ENCODE measurements at places on chromosomes 4 and X. TPM values are rescaled to one million over a fixed set of nuclear protein-coding genes. Genes with fewer than 3 reads are reported as not detected.

DNA sequence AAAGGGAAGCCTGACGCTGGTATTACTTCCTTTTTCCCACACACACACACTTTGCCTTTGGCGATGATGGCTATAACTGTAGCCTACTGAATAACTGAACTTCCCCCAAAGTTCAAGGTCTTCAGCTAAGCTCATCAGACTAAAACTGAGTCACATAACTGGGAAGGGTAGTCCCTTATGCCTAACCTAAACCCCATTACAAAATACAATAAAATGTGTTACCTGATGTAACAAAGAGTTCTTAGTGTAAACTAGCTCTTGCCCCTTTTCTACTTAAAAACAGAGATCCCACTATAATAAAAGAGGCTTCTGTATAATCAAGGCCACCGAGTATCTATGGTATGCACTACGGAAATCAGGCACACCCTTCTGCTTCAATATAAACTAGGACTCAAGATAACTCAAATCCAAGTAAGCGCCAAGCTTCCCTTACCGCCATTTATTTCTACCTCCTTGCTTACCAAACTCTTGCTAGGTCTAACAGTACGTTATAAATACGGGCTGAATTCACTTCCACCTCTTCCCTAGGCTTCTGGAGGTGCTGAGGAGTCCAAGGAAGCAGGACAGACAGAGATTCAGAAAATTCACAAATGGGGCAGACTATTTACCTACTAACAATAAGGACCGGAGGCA, 2.4 kb downstream of the OTUD4 start:
- DNase-seq: peak; percentile 89

- DNase-seq: peak; percentile 16
Measured at GRCh38 chr4:149896432-149896831, 80.8 kb upstream of the IQCM start.

- no peak for DNase-seq
Measured at GRCh38 chr4:102308032-102308799, 37.1 kb downstream of the SLC39A8 start.

DNA sequence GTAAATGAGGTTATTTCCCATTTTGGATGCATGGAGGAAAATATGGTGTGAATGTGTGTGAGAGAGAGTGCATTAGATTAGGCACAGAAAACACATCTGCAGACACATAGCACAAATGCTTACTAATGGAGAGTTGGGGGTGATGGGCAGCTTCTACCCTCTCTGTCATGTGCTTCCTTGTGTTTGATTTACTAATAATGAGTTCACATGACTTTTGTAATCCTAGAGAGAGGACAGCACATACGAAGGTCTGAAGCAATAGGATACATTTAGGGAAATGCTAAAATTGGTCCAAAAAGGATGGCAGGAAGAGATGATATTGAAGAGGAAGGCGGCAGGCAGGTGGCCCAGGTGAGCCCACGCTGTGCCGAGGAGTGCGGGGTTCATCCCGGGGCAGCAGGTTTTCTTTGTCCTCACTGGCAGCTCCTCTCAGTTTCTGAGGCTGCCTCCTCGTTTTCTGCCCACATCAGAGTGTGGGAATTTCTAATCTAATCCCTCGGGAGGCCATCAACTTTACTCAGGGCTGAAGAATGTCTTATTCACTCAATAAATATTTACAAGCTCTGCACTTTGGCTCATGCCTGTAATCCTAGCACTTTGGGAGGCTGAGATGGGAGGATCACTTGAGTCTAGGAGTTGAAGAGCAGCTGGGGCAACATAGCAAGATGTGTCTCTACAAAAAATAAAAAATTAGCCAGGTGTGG, 15.9 kb upstream of the MAP9 start:
- DNase-seq: no peak

GRCh38 chrX:8284131-8284530, 113.1 kb upstream of the VCX2 start:
- DNase-seq: peak; percentile 2

GRCh38 chr4:153221783-153222706, 17.8 kb downstream of the TRIM2 start:
- peak; percentile 82 for DNase-seq

DNA sequence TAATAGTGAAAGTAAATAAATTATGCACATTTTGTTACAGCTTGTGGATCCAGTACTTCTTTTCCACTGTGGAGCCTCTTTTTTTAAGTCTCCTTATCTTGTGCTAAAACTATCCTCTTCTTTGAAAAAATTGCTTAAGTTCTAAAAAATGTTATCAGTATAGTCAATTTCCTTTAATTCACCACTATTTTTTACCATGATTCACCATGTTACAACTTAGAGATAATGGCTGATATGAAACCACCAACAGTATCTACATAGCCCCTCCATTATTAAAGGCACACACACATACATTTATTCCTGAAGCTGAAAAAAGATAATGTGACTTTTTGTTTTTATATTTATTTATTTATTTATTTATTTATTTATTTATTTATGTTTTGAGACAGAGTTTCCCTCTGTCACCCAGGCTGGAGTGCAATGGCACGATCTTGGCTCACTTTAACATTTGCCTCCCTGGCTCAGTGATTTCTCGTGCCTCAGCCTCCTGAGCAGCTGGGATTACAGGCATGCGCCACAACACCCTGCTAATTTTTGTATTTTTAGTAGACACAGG, 243.2 kb downstream of the SPOCK3 start:
- no peak for DNase-seq

DNA sequence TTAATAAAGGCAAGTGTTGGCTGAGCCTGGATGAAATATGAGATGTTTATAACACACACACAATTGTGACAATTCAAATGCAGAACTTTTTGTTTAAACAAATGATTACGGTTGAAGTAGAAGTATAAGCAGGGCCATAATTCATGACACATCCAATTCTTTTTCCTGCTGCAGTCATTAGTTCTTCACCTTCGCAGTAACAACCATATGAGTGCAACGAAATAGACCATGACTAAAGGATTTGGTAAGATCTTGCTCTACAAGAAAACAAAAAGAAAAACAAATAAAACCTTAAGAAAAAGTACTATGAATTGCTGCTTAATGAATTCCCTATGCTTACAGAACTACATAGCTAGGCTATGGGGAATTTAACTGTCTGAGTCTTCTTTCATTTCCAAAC, 13.9 kb upstream of the BMPR1B start:
- no peak for DNase-seq

DNA sequence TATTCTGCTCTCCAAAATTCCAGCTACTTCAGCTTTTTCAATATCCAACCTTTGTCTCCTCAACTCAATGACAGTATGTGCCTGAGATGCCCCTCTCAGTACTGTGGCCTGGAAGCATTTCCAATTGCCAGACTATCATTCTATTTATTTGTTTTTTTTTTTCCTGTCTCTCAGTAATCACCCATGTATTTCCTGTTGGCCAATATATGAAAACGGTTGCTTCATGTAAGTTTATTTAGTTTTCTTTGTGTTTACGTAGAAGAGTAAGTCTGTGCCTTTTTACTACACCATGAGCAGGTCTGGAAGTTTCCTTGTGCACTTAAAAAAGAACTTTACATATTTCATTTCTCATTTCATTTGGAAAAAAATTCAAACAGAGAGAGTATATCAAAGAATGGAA, 537.5 kb upstream of the SPANXN1 start:
- DNase-seq: no peak

DNA sequence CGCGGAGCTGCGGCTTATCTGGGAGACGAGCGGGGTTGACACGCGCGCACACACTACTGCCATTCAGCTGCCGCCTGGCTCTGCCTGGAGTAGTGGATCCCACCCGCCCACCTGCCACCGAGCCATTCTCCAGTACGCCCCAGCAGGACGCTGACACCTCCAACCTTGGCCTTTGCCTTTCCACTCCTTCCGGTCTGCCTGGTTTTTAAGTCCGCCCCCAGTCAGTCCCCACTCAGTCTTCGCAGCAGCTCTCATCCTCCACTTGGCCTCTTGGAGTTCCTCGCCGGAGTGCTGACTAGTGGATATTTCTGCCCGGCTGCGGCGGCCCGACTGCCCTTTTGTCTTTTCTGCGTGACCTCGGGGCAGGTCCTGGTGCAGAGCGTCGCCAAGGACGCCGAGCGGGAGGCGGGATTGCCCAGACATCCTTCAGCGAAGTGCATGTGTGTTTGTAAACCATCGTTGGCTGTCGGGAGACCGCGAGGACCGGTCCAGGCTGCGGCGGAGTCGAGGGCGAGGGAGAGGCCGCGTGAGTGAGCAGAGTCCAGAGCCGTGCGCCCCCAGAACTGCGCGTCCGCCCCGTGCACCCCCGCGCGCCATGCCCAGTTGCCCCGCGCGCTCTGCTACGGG, 1.1 kb downstream of the SLIT2 start:
- DNase-seq: peak; percentile 45

DNA sequence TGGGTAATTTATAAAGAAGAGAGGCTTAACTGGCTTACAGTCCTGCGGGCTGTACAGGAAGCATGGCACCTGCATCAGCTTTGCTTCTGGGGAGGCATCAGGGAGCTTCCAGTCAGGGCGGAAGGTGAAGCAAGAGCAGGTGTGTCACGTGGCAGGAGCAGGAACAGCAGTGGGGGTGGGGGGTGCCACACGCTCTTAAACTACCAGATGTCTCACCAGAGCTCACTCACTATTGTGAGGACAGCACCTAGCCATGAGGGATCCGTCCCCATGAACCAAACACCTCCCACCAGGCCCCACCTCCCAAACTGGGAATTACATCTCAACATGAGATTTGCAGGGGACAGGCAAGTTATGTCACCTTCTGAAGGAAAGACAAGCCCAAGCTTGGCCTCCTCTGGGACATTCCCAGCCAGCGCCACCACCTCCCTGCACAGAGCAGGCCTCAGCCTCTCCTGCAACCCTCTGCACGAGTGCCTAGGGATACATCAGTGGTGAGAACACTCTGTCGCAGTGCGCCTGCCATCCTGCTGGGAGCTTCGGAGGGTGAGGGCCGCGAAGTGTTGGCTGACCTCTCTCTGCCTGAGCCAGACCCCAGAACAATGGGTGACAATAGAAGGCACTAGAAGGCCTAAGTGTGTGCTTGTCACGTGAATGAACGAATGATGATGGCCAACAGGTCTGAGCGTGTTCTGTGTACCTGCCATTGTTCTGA, 244.3 kb downstream of the EVC2 start:
- DNase-seq: no peak

- DNase-seq: no peak
Measured at GRCh38 chrX:118773782-118774181, 46.4 kb downstream of the IL13RA1 start.

DNA sequence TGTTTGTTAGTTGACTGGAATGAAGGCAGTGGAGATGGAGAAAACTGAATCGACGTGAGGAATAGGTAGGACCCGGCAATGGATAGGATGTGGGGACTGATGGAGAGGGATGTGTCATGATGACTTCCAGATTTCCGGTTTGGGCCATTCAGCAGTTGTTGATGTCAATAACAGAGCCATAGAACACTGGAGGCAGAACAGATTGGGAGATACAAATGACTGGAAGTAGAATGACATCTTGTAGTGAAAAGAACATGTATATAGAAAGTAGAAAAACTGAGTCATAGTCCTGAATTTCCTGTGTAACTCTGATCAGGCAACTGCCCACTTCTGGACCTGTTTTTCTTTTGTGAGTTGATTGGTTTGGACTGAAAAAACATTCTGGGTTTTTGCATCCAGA, 24.5 kb downstream of the CETN2 start:
- DNase-seq: no peak

DNA sequence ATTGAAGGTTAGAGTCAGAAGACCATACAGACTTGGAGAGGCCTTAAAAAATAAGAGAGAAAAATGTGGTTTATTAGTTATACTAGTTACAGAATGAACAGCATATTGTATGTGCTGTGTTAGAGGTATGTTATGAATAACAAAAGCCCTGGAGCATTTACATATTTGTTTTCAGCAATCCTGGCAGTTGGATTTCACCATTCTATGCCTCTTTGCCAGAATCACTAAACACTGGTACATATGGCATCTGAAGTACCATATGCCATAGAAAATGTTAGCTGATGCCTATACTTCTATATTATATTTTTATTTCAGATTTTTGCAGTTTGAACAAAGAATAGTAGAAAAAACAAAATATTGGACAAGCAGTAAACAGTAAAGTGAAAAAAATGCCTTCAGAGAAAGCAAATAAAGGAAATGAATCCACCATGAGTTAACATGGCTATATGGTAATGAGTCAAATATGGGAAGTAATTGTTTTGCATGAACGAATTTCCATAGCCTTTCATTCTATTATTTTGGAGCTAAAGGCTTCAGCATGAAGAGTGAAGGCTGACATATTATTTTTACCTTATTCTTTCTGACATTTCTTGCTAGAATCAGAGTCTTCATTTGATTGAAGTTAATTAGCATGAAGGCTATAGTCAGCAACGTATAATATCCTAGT, 41.9 kb upstream of the PRDM8 start:
- no peak for DNase-seq

- DNase-seq: peak; percentile 41
Measured at GRCh38 chrX:64204701-64205440, 637 bp downstream of the AMER1 start.

DNA sequence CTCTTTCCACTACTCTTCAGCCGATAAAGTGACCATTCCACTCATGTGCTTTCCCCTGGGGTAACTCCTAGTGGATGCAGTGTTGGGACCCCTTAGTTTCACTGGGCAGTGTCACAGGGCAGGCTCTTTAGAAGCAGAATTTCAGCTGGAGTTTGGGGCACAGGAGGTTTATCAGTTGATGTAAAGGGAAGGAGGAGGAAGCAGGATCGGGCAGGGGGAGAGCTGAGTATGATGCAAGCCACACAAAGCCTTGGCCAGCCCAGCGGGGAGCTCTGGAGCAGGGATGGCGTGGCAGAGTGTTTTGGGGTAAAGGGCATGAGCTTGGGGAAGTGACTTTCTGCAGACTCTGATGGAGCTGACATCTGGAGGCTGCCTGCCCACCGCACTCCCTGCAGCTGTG, 19.3 kb downstream of the WDR13 start:
- no peak for DNase-seq

- no peak for DNase-seq
Measured at GRCh38 chr4:101556842-101557241, 209.5 kb upstream of the PPP3CA start.

- DNase-seq: peak; percentile 94
Measured at GRCh38 chr4:10123227-10124101, 6.9 kb upstream of the WDR1 start.

Gene OPRPN
- not detected for total RNA-seq

Gene NAP1L5
- total RNA-seq: 7.6 TPM

Gene GPR143
- 9.3 TPM for total RNA-seq

Gene STBD1
- 0.25 TPM for total RNA-seq

Gene CFAP47
- not detected for total RNA-seq

Gene SSX3
- not detected for total RNA-seq

Gene SNX25
- total RNA-seq: 16.1 TPM

Gene GYG2
- total RNA-seq: 0.22 TPM

Gene SPATA4
- not detected for total RNA-seq

Gene WDFY3
- 113 TPM for total RNA-seq

Gene FSTL5
- 1.6 TPM for total RNA-seq

Gene ADH1B
- total RNA-seq: not detected

Gene TMEM154
- total RNA-seq: 50.0 TPM

Gene RAB39B
- not detected for total RNA-seq

Gene NALF2
- total RNA-seq: not detected

All from endothelial cell of umbilical vein (primary cell).